Stimulated activated effector memory CD8-positive, alpha-beta T cell treated with anti-CD3 and anti-CD28 coated beads, Interleukin-12 subunit alpha, Interleukin-12 subunit beta, amount 100 ng/mL, for 72 hours (primary cell): ENCODE measurements at places on chromosomes 3 and 15.

DNA sequence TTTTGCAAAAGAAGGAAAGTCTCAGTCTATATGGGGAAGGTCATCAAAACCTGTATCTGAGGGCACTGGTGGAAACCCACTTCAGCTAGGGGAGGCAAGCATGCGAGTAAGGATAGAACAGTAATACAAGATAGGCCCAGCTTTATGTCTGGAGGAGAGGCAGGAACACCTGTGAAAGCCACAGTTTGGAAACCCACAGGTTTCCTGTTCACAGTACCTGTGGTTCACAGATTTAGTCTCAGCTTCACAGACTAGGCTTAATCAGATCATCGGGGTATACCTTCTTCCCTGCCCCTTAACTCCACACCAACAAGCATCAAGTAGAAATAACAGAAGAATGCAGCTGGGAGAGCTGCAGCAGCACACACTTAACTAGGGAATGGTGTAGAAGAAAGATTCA, 36.2 kb downstream of the C2CD4B start:
- DNase-seq, result no peak

DNA sequence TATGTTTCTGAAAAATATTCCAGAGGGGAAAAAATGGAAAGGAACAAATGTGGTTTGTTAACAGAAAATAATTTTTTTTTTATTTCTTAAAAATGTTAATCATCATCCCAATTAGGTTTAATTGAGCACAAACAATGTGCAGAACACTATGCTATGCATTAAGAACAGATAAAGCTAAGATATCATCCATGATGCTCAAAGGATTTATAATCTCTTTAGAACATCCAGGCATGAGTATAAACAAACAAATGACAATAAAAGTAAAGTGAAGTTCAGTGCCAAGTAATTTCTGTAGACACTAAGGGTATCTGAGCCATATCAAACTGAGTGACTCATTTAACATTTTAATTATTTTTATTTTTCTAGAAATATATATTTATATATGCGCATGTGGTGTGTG, 732.2 kb downstream of the NAALADL2 start:
- no peak for DNase-seq

- no peak for DNase-seq
Observed at GRCh38 chr15:73602446-73602843, 30.7 kb downstream of the NPTN start.

DNA sequence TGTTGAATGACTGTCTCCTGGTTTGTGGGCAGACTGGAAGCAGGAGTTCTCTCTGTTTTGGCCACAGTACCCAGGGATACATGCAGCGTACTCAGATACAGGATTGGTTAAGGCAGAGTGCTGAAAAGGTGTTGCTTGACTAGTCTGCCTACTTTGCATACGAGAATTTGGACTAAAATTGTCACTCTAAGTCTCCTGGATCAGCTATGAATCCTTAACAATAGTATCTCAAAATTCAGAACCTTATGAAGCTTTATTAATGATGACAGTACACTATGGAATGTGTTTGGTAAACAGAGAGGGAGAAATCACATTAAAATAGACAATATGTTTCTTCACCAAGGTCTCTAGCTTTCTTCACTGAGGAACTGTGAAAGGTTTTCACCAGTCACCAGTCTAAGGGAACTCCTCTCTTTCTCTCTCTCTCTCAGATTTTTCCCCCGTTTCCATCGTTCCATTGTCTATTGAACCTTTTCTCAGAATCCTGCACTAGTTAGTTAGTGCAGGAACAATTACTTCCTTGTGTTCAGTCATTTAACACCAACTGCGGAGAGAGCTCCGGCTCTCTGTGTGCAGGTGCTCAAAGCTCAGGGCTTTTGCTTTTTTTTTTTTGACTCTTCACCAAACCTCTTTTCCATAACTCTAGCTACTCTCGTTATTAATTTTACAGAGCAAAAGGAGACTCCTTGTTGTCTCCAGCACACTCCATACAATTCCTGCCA, 85.9 kb upstream of the FNDC3B start:
- no peak for DNase-seq

GRCh38 chr3:189355481-189356201, 183.9 kb downstream of the TPRG1 start:
- DNase-seq, result no peak

GRCh38 chr15:43845421-43845820, 18.6 kb downstream of the WDR76 start:
- no peak for DNase-seq
